ENCODE measurements at places on chromosomes 1 and 21.

GRCh38 chr1:4327142-4327541, 327.3 kb upstream of the AJAP1 start:
- no peak for DNase-seq

DNA sequence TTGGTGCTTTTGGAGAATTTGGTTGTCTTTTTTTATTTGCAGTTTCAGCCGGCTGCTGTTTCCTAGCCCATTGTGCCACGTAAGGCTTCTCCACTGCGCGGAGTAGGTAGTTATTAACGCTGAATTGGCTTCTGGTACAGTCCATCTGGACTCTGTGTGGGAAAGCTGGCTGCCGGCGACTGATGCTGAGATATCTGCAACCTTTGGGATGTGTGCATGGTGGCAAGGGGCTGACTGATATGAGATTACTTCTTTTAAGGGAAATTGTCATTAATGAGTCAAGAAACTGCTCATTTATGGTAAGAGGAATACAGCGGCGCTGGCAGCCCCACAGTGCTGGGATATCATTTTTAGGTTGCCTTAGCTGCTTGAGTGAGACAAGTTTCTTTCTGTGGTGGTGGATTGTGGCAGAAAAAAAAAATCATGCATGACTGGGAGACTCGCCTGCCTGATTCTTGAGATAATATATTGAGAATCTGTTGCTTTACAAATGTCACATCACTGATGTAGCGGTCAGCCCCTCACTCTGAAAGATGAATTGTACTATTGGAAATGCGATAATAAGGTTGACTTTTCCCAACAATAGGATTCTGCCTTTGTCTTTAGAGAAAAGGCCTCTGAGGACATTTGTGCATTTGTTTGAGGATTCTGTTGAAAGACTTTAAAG, 2.5 kb upstream of the ELAVL4 start:
- no peak for DNase-seq

DNA sequence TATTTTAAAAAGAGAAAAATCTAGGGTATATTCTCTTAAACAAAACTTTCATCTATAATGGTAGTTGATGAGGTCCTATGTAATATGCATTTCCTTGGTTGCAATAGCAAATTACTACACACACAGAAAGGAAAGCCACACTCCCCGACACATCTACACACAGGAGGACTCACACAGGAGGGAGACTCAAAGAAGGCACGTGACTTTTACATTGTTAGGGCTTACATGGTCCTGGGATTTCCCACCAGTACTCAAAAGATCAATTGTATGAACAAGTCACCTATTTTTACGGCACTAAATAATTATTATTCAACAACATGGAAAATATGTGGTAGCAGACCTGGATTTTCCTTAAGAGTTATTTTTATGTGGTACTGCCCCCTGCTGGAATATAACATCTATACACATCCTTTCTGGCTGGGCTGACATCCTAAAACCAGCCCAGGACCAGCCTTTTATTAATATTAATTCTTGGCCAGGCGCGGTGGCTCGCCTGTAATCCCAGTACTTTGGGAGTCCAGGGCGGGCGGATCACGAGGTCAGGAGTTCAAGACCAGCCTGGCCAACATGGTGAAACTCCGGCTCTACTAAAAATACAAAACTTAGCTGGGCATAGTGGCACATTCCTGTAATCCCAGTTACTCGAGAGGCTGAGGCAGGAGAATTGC, 33.9 kb upstream of the LGALS8 start:
- DNase-seq: no peak

DNA sequence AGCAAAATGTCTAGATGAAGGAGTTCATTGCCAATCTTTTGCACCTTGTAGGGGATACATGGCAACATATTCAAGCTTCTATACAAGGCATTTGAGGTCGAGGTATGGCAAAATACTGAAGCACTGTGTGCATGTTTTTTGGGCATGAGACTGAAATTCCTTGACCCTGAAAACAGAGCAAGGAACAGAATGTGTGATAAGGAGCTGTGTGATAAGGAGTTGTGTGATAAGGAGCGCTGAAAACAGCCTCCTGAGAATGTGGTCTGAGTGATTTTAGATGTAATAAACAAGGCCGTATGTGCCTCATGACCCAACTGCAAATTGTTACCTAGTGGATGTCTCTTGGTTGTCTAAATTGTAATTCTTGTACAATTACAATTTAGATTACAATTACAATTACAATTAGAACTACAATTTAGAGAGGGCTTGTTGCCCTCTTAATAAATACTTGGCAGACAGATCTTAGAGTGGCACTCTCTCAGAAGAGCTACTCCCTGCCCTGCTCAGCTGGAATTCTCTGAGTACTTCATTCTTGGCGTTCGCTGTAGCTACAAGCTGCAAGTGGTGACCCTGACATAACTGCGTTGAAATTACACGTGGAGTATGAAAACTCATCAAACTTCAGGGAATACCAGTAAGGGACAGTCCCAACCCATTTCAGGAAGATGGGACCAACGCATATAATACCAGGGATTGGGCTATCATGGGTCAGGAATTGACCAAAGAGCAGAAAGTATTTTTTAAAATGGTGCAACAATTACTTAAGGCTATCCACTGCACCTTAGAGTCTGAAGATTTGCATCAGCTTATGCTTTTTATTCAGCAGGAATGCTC, 20.0 kb upstream of the ITLN1 start:
- no peak for DNase-seq

DNA sequence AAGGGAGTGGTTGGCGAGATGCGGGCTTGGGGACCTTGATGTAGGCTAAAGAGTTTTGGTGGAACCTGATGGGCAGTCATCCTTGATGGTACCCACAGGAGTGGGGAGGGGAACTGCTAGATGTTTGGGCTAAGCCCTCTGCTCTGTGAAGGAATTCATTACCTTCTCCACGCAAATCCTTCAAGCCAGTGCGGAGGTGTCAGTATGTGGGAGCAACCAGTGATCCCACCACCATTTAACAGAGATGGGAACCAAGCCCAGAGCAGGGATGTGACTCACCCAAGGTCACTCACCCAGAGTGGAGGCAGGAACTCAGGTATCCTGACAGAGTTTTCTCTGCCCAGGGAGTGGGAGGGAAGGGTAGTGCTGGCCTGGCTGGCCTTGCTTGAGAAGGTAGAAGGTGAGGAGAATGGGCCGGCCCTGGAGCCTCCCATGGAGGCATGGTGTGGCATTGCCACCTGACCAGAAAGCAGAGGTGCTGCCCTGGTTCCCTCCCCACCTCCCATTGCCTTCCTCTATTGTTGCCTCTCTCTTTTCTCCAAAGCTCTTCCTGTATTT, 51.2 kb upstream of the STUM start:
- no peak for DNase-seq

DNA sequence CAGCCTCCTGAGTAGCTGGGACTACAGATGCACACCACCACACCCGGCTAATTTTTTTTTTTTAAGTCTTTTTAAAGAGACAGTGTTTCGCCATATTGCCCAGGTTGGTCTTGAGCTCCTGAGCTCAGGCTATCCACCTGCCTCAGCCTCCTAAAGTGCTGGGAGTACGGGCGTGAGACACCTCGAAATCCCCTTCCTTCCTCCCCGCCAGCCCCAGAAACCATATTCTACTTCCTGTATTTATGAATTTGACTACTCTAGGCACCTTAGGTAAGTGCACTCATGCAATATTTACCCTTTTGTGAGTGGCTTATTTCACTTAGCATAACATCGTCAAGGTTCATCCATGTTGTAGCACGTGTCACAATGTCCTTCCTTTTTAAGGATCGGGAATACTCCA, 6.9 kb upstream of the LRP8 start:
- DNase-seq: no peak

- DNase-seq: no peak
These were observed 17.3 kb downstream of the PI4KB start for GRCh38 chr1:151309811-151310323.

GRCh38 chr1:206686478-206687249, 2.0 kb downstream of the MAPKAPK2 start:
- peak; percentile 36 for DNase-seq

DNA sequence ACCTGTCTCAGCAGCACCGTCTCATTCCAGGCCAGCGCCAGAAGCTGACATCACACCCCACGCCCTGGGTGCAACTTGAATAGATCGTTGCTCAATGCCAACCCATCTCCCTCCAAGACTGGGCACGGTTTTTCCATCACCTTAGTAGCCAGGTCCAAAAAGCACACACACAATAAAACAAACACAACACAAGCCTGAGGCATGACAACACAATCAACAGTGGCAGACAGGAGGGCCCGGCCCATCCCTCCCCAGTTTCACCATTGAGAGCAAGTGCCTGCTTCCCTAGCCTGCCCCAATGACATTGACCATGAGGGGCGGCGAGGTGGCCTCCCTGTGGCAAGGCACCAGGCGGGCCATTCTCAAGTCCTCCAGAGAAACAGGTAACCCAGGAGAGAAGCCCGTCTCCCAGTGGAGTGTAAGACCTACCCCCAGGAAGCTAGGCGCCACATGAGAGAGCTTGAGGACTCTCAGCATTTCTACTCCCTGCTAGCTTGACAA, 2.7 kb downstream of the IFFO2 start:
- DNase-seq: no peak

All from T-helper 1 cell (primary cell).